ENCODE measurements at places on chromosomes 5 and 9.
A peak's percentile ranks its signal among the peaks of the same experiment; 100 is the strongest.

GRCh38 chr5:170420806-170421412 lies 31.7 kb upstream of the KCNMB1 start:
- peak; percentile 32 for DNase-seq

GRCh38 chr9:137918331-137919094 lies 40.9 kb downstream of the CACNA1B start:
- DNase-seq, result no peak

DNA sequence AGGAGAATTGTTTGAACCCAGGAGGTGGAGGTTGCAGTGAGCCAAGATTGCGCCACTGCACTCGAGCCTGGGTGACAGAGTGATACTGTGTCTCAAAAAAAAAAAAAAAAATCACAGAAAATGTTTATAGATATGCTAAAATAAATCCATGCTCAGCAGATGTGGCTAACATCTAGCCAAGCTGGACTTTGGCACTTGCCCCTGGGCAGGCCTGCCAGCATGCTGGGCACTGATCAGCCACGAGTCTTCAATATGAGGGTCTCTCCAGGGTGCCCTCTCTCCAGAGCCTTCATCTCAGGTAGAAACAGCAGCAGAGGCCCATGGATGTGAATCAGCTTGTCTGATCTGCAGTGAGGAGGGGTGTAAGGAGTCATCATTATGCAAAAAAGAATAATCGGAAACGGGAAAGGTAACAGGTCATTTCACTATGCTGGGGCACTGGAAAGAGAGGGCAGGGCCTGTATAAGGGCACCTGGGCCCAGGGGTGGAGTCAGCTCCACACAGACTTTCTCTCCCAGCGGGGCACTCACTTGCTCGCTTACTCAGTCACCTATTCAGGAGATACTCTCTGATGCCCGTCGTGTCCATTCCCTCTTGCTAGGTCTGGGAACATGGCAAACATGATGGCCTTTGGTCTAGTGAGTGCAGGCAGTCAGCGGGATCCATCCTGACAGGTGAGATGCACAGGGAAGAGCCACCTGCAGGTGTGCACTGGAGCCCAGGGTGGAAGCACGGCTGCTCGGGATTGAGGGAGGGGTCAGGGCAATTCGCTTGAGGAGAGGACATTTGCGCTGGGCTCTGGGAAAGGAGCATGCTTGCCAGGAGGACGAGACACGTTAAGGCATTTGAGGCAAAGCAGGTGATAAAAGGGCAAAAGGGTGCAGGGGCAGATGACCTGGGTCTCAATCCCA lies 17.1 kb downstream of the RNF44 start:
- no peak for DNase-seq

DNA sequence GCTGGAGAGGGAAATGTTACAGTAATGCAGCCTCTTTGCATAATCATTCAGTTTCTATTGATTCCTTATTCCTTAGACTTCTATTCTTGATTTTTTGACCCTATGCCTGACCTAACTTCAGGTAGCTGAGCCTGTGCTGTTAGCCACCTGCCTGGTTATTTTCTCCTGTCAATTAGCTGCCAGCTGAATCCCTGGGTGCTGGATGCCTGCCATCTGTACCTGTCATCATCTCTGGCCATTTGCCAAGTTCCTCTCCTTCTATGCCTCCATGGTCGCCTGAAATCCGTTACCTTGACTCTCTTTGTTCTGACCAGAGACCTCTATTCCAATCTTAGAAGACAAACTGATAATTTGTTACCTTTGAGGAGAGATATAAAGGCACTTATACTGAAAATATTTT lies 178.3 kb downstream of the CAVIN4 start:
- DNase-seq, result no peak

DNA sequence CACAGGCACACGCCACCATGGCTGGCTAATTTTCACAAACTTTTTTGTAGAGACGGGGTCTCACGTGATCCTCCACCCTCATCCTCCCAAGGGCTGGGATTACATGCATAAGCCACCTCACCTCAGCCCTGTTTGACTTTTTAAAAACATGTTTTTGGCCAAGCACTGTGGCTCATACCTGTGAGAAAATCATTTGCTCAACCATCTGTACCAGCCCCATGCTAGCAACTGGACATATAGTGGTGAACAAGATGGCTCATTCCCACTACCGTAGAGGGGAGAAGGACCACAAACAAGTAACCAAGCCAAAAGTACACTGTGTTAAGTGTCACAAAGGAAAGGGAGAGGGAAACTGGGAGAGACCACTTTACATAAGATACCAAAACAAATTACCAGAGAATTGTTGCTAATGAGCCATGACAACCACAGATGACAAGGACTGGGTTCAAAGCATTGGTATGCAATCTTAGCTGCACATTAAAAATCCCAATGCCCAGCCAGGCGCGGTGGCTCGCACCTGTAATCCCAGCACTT lies 19.2 kb downstream of the PPP2CA start:
- no peak for DNase-seq

DNA sequence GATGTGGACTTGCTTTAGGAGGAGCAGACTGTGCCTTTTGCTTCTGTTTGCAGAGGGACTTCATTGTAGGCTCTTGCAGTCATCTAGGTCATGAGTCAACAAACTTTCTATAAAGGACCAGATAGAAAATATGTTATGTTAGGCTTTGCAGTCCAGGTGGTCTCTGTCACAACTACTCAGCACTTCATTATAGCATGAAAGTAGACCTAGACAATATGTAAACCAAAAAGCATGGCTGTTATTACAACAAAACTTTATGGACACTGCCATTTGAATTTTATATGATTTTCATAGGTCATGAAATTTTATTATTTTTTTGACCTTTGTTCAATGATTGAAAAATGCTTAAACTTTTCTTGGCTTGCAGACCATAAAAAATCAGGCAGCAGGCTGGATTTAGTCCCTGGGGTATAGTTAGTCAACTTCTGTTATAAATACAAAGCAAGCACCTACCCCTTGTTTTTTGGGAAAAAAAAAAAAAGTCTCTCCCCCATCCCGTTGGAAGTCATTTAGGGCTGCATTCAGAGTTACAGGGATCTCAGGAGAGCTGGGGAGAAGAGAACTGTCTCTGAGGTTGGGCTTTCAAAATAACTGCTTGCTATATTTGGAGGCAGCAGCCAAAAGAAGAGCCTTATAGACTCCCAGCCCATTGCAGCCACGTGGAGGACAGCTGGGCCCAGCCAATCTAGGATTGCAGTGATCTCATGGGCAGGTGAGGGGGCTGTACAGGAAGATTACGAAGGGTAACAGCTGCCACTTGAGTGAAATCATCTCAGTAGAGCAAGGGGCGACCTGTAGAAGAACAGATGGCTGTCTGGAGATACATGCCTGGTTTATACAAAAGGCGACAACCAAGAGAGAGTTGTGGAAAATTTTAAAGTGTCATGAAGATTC lies 136.6 kb upstream of the TNC start:
- no peak for DNase-seq

DNA sequence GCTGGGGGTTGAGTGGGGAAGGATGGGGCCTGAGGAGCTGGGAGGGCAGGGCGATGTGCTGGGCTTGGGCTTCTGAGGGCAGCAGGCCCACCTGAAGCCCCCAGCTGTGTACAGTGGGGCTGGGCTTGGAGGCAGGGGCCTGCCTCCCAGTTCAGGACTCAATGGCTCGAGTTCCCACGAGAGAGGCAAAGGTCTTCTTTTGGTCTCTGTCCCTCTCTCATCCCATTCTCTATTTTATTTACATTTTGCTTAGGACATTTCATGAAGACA lies 180.6 kb downstream of the MACROH2A1 start:
- DNase-seq, result no peak

GRCh38 chr9:6869081-6869948 lies 111.5 kb downstream of the KDM4C start:
- no peak for DNase-seq

DNA sequence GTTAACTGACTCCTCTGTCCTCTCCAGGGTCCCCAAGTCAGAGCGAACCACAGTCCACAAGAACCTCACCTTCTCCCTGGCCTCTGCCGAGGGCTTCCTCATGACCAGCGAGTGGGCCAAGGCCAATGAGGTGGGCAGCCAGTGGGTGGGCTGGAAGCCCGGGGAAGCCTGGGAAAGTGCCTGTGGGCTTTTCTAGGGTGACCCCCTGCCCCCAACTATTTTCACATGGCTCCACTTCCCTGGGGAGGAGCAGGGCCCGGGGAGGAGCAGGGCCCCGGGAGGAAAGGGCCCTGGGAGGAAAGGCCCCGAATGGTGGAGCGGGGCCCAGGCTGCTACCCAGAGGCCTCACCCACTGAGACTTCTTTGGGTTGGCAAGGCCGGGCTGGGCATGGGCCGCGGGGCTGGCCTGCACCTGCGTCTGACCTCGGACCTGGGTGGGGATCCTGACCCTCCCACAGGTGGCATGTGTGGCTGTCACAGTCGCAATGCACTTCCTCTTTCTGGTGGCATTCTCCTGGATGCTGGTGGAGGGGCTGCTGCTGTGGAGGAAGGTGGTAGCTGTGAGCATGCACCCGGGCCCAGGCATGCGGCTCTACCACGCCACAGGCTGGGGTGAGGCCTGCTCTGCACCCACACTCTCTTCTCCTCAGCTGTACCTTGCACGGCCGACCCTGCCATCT lies 17.9 kb downstream of the ADGRD2 start:
- no peak for DNase-seq

DNA sequence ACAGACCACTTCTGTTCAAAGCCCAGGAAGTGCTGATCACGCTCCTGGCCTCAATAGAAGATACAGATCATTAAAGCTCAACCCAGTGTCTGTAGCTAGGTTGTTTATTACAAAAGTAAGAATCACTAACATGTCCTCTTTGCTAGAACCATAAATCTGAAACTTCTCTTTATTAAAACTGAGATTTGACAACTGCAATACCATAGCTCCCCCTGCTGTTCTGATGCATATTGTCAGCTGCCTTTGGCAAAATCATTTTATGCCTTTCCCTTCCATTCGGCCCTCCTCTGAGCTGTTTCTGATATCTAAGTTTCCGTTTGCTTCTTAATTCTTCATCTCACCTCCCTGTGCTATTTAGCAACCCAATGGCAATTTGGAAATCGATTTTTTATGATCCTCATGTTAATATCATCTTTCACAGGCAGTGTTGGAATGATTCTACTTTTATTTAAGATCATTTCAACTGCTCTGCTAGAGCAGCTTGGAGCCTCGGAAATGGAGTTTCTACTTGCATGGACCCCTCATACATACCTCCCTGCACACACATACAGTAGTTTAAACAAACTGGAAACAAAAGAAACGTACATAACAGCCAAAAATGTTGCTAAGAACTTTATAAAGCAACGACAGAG lies 998.8 kb downstream of the MAT2B start:
- no peak for DNase-seq

- no peak for DNase-seq
Measured at GRCh38 chr5:63029891-63030290, 451.3 kb downstream of the LRRC70 start.

- no peak for DNase-seq
Measured at GRCh38 chr5:18057725-18058124, 423.5 kb downstream of the TAF11L14 start.

DNA sequence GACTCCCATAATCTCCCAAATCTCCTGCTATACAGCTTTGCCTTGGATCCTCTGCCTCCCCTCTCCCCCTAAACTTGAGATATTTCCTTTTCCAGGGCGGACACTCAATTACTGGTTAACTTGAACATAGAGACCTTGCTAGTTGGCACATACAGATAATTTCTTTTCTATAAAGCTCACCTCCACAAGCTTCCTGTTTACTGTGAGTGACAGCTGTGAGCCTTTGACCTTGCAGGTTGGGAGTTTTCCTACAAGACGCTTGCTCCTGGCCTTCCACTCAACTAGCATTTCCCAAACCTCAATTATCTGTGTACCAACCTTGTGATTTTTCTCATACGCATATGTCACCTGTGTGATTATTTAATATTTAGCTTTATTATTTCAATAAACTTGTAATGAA lies 114.5 kb downstream of the GNA14 start:
- DNase-seq, result no peak

DNA sequence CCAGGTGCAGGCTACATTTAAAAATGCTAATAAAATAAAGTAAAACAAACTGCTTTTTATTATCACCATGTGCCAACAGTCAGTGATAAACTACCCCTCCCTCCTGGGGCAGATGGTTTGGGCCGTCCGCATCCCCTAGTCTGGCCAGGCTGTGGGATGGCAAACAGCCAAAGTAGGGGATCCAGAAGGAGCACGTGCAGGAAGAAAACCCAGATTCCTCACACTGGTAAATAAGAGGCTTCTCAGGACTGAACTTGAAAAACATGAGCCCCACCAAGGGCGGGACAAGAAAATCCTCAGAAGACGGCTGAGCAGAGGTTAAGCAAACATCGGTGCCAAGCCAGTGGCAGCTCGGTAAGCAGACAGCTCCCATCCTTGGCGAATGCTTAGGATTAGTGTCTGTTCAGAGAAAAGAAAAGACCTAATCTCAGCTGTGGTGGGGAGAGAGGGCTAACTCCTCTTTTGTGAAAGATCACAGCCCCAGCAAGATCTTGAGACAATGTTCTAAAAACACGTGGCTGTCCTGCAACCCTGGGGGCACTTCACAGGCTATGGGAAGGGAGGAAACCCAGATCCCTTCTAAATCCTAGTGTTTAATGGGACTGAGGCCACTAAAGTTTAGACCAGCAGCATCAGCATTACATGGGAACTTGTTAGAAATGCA lies 46.5 kb upstream of the GDNF start:
- no peak for DNase-seq

DNA sequence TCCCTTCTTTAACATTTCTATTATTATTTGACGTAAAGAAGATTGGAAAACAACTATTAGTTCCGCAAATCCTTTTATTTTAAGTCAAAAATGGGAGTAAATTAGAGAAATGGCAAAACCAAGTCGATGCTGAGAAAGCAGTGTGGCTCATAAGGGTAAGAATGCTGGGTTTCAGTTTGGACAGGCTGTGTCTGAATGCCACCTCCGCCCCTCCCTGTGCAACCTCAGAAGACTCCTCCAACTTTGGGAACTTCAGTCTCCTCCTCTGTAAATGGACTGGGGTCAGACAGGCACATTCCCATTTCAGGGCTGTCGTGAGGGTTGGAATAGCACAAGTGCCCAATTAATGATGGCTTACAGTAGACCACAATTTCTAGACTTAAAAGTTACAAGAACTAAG lies 154.0 kb downstream of the GABBR2 start:
- no peak for DNase-seq

DNA sequence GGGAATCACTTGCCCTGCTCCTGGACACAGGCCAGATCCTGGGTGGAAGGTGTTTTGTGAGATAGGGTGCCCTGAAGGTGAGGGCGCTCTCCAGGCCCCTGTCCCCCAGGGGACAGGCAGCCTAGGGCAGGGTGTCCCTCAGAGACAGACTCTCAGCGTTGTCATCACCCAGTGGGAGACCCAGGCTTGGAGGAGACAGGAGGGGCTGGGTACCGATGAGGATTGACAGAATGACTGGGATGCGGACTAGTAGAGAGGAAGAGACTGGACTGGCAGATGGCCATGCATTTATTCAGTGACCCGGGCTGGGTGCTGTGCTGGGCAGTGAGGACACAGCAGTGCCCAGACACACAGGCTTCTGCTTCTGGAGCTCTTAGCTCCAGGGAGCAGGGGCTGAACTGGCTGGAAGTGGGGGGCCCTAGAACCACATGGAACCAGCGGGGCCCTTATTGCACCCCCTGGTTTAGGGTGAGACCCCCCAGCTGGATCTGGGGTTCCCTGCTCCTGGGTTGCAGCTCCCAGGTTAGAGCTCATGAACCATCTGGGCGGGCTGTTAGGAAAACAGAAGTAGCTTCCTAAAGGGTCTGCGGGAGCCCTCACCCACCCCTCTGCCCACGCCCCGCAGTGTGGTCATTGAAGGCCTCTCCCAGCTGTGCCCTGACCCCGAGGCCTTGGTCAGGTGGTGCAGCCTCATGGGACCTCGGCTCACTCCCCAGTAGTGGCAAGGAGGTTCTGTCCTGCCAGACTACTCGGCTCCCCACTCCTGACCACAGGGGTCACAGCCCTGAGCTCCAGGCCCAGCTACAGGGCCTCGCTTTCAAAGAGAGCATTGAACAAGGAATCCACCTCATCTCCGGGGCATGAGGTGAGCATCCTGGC lies 116.7 kb upstream of the LMX1B start:
- no peak for DNase-seq

Measured in stimulated activated CD4-positive, alpha-beta T cell treated with anti-CD3 and anti-CD28 coated beads, Interleukin-4, amount 100 ng/mL, for 48 hours (primary cell).